Type B pancreatic cell (in vitro differentiated cells): ENCODE measurements at places on chromosomes 3 and 15. TPM values are rescaled to one million over a fixed set of nuclear protein-coding genes. Genes with fewer than 3 reads are reported as not detected.

- H3K36me3 ChIP-seq = no peaks in the 10 kb centered on the region
- H3K4me3 ChIP-seq = no peak overlapping the region
- H3K4me1 ChIP-seq = peaks cover 26% of the 10 kb centered on the region
- no peaks in the 10 kb centered on the region for H3K27me3 ChIP-seq
- no peak for DNase-seq
Measured at GRCh38 chr3:170726976-170727661, 141.2 kb upstream of the SLC7A14 start.

GRCh38 chr3:170714122-170714521 lies 128.2 kb upstream of the SLC7A14 start:
- H3K4me3 ChIP-seq = no peak overlapping the region
- no peaks in the 10 kb centered on the region for H3K27me3 ChIP-seq
- no peak for DNase-seq
- H3K27ac ChIP-seq = no peak overlapping the region

DNA sequence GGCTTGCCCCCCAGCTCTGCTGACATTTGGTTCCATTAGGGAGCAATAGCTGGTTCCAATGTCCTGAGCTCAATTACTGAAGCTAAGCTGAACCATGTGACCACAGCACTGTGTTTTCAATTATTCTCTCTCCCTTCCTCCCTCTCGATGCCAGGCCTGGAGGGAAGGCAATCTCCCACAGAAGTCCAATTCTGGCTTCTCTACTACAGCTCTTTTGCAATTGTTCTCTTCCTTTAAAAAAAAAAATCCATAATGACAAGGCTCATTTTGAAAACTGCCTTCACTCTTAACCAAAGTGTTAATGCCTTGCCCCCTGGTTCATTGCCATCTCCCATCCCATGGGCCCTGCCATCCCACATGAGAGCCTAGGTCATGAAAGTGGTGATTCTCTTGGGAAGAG lies 24.8 kb downstream of the IL16 start:
- H3K27ac ChIP-seq = no peak overlapping the region
- DNase-seq = no peak
- H3K4me1 ChIP-seq = no peaks in the 10 kb centered on the region
- peaks cover 8% of the 10 kb centered on the region for H3K27me3 ChIP-seq
- no peaks in the 10 kb centered on the region for H3K36me3 ChIP-seq

GRCh38 chr3:38473229-38473628 lies 19.5 kb downstream of the ACVR2B start:
- H3K4me1 ChIP-seq = peaks cover 21% of the 10 kb centered on the region
- H3K4me3 ChIP-seq = peak overlapping the region; percentile 40
- no peaks in the 10 kb centered on the region for H3K27me3 ChIP-seq
- DNase-seq = no peak
- H3K27ac ChIP-seq = no peak overlapping the region

DNA sequence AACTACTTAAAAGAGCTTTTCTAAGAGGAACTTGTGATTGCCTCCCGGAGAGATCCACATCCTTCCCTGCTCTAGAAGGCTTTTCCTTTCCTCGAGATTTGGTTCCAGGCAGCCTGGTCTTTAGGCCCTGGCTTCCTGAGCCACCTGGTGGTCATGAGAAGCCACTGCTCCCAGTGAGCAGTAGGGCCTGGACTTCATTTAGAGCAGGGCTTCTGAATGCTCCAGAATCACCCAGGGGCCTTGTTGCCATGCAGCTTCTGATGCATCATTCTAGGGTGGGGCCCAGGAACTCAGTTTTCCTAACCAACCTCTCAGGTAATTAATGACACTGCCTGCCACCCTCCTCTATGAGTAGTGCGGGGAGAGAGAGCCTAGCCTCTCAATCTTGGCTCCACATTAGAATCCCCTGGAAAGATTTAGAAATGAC lies 29.6 kb downstream of the PSMD6 start:
- H3K4me1 ChIP-seq = peaks cover 5% of the 10 kb centered on the region
- peaks cover 29% of the 10 kb centered on the region for H3K36me3 ChIP-seq
- H3K27ac ChIP-seq = peak overlapping the region; percentile 81
- H3K27me3 ChIP-seq = no peaks in the 10 kb centered on the region

- H3K36me3 ChIP-seq = no peaks in the 10 kb centered on the region
- no peaks in the 10 kb centered on the region for H3K27me3 ChIP-seq
- no peak overlapping the region for H3K4me3 ChIP-seq
- DNase-seq = no peak
Measured at GRCh38 chr3:189985948-189986347, 134.7 kb downstream of the P3H2 start.

- peaks cover 12% of the 10 kb centered on the region for H3K4me1 ChIP-seq
- H3K27ac ChIP-seq = no peak overlapping the region
- H3K27me3 ChIP-seq = peaks cover 17% of the 10 kb centered on the region
- no peak overlapping the region for H3K4me3 ChIP-seq
Measured at GRCh38 chr3:37709946-37710640, 151.6 kb upstream of the CTDSPL start.

DNA sequence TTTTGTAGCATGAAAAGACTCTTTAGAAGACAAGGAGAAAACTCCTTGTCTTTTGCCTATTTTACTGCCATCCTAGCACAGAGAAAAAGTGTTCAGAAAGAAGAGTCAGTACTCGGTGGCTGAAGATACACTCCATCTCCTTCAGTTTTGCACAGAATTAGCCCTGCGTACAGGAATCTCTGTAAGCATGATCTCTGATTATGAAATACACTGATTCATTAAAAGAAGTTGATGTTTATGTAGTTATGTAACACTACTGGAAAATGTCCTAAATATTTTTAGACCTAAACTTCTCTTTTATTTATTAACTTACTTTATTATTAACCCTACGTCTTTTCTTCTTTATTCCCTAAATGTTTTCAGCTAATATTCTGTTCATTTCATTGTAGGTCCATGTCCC lies 138.4 kb downstream of the LEKR1 start:
- no peak for DNase-seq
- H3K4me1 ChIP-seq = no peaks in the 10 kb centered on the region
- H3K36me3 ChIP-seq = no peaks in the 10 kb centered on the region
- H3K27me3 ChIP-seq = no peaks in the 10 kb centered on the region
- H3K27ac ChIP-seq = no peak overlapping the region
- no peak overlapping the region for H3K4me3 ChIP-seq

- peak overlapping the region; percentile 83 for H3K27ac ChIP-seq
- no peak for DNase-seq
- H3K36me3 ChIP-seq = peaks cover 4% of the 10 kb centered on the region
Measured at GRCh38 chr15:75532413-75533250, 46.5 kb downstream of the PTPN9 start.

LRRN1 gene
- 30.7 and 85.2 TPM in 2 replicates for total RNA-seq

RGMA gene
- total RNA-seq = 37.0 and 41.6 TPM in 2 replicates

DNA sequence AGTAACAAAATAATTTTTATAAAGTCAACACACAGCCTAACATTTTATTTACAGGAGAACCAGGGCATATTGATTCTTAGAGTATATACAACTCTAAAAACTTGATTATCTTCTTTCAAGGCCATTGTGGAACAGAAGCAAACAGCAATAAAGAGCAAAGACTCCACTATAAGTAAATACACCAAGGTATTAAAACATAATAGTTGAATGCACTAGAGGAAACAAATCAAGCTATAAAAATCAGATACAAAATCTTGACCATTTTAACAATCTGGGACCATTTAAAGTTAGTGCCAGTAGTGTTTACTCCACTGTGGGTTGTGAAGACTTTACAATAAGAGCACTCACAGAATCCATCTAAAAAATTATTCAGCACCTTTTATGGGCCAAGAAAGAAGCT lies 323.6 kb downstream of the AGBL1 start:
- H3K27ac ChIP-seq = no peak overlapping the region
- peaks cover 11% of the 10 kb centered on the region for H3K27me3 ChIP-seq
- H3K36me3 ChIP-seq = no peaks in the 10 kb centered on the region
- no peak for DNase-seq
- no peak overlapping the region for H3K4me3 ChIP-seq

CPN2 gene
- total RNA-seq = not detected in 2 replicates
